ENCODE measurements at places on chromosomes 16 and 17. TPM values are rescaled to one million over a fixed set of nuclear protein-coding genes. Genes with fewer than 3 reads are reported as not detected.

Gene MYL11
- not detected for total RNA-seq

Gene CD7
- total RNA-seq = 0.36 TPM

Gene FOXL1
- 1.7 TPM for total RNA-seq

Gene RBFOX1
- not detected for total RNA-seq

Gene KRT28
- not detected for total RNA-seq

Gene MT1X
- total RNA-seq = 177 TPM

Gene CTRB2
- not detected for total RNA-seq

Gene KRT32
- total RNA-seq = not detected

Gene EEF2KMT
- total RNA-seq = 26.8 TPM

Gene PSMB10
- total RNA-seq = 41.8 TPM

Gene TMC8
- total RNA-seq = 0.29 TPM

Gene CCL17
- not detected for total RNA-seq

Gene CBFA2T3
- 0.23 TPM for total RNA-seq

Gene HBZ
- not detected for total RNA-seq

Gene CCDC144A
- 0.88 TPM for total RNA-seq

Gene TSNAXIP1
- 0.34 TPM for total RNA-seq

Gene CACNA1G
- total RNA-seq = 3.8 TPM

Gene SNX20
- not detected for total RNA-seq

Gene ITGA2B
- total RNA-seq = 1.7 TPM

Gene ELMO3
- 1.4 TPM for total RNA-seq

Gene MAPK8IP3
- 60.3 TPM for total RNA-seq

Gene TNRC6C
- total RNA-seq = 2.7 TPM

Gene RAB11FIP4
- total RNA-seq = 2.1 TPM

Gene DHRS7C
- not detected for total RNA-seq

Gene CCL7
- 0.62 TPM for total RNA-seq

Gene MAPT
- 1.9 TPM for total RNA-seq

Gene HAP1
- 1.7 TPM for total RNA-seq

Gene TEKT5
- not detected for total RNA-seq

Gene MPP2
- 1.7 TPM for total RNA-seq

Gene KRTAP9-1
- total RNA-seq = not detected

All from A549 treated with RU486 at 1 μM for 4 hours (cell line).